ENCODE measurements at places on chromosomes 16 and 17. TPM values are rescaled to one million over a fixed set of nuclear protein-coding genes. Genes with fewer than 3 reads are reported as not detected.

Gene TPSAB1
- total RNA-seq = not detected

DNA sequence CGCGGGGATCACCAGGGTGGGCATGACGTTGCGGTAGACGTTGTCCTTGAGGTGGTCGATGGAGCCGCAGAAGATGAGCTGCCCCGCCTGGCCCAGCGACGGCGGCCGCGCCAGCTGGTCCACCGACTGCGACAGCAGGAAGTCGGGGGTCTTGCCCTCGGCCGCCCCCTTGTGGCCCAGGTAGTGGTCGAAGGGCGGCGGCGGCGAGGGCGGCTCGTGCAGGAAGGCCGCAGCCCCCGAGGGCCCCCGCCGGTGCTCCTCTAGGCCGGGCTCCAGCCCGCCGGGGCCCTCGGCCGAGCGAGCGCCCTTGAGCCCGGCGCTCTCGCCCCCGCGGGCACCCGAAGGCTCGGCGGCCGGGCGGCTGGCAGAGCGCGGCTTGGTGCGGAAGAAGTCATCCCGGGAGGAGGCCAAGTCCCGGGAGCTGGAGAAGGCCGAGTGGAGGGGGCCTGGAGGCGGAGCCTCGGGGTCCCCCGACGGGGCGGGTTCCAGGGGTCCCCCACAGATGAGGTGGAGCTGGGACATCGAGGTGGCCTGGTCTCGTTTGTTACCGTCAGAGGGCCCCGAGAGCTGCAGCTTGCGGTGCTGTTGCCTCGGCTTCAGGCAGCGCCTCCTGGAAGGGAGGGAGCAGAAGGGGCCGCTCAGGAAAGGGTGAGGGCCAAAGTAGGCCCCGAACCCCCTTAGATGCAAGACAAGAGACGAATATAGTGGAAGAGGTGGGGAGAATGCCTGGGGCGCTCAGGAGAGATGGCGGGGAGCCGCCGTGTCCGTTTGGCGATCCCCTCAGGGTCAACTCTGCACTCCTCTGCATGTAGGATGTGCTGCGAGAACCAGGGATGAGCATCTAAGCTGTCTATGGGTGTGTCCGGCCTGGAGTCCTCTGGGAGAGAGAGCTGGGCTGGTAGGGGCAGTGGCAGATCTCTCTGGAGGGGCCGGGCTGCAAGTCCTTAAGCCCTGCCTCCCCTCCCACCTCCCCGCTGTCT, 8.8 kb downstream of the FAM171A2 start:
- no peak for DNase-seq

DNA sequence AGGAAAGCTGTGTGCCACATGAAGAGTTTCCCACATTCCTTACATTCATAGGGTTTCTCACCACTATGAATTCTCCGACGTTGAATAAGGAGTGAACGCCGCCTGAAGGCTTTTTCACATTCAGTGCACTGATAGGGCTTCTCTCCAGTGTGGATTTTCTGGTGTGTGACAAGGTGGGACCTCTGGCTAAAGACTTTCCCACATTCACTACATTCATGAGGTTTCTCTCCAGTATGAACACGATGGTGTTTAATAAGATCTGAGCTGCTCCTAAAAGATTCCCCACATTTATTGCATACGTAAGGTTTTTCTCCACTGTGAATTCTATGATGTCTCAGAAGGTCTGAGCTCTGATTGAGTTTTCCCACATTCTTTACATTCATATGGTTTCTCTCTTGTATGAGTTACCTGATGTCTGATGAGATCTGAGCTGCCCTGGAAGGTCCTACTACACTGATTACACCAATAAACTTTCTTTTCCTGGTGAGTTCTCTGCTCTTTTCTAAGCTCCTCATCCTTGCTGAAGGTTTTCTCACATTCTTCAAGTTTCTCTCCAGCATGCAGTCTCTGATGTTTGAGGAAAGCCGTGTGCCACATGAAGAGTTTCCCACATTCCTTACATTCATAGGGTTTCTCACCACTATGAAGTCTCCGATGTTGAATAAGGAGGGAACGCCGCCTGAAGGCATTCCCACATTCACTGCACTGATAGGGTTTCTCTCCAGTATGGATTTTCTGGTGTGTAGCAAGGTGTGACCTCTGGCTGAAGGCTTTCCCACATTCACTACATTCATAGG, 10.0 kb downstream of the ZNF594 start:
- no peak for DNase-seq

DNA sequence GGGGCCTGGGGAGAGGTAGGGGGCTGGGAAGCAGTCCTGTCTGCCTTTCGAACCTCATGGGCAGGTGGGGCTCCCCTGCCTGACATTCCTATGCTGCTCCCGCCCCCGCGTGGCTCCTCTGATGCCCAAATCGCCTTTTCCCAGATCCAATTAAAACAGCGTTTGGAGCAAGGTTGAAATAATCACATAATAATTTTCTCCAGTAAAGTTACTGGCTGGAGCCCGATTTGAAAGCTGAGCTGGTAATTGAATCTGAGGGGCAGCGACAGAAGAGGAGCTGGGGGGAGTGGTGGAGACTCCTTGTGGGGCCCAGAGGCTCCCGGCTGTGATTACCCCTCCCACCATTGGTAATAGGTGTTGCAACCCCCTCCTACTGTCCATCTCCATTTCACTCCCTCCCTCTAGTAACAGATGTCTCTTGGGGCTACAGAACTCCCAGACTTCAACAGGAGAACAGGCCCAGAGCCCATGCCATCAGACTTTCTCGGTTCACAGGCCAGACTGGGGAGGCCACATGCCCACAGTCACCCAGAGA, 38.9 kb upstream of the C1QL1 start:
- DNase-seq = no peak

DNA sequence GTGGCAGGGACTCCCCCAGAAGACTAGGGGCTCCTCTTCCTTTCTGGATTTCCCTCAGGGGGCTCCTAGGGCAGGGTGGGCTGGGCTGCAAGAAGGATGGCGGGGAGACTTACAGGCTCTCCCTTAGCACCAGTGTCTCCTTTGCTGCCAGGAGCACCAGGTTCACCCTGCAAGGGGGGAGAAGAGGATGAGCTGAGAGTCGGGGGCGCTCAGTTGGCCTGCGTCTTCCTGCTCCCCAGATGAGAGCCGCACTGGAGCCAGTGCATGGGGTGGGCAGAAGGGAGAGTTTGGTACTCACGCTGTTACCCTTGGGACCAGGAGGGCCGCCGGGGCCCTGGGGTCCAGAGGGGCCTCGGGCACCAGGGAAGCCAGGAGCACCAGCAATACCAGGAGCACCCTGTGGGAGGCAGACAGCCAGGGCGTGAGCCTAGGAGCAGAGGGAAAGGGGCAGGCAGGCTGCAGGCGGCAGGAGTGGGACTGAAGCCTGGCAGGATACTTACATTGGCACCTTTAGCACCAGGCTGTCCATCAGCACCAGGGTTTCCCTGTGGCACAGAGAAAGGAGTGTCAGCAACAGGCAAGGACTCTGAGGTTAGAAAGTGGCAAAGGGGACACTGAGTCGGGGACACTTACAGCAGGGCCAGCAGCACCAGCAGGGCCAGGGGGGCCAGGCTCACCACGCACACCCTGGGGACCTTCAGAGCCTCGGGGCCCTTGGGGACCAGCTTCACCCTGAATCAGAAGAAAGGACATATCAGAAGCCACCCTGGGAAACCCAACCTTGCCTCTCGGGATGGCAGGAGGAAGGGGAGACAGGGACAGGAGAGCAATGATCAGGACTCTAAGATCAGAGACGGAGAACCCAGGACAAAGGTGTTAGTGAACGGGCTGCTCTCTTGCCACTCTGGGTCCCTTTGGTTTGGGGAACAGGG, 6.2 kb downstream of the COL1A1 start:
- DNase-seq = no peak

GRCh38 chr17:12459736-12460135, 206.0 kb upstream of the MYOCD start:
- DNase-seq = no peak

DNA sequence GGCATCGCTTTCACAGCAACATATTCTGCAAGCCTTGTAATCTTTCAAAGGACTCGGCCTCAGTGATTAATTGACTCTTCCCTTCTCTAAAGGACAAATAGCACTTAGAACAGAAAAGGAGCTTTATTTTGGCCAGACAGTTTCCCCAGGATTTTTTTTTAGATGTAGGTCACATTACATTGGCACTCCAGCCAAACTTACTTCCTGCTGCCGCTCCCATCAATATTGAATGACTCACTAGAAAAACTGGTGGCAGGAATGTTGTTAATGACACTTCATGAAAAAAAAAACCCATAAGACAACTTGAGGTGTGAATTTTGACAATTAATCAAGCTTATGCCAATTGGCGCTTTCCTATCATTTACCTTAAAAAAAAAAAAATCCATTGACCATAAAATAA, 432.6 kb downstream of the TOX3 start:
- DNase-seq = peak; percentile 11

DNA sequence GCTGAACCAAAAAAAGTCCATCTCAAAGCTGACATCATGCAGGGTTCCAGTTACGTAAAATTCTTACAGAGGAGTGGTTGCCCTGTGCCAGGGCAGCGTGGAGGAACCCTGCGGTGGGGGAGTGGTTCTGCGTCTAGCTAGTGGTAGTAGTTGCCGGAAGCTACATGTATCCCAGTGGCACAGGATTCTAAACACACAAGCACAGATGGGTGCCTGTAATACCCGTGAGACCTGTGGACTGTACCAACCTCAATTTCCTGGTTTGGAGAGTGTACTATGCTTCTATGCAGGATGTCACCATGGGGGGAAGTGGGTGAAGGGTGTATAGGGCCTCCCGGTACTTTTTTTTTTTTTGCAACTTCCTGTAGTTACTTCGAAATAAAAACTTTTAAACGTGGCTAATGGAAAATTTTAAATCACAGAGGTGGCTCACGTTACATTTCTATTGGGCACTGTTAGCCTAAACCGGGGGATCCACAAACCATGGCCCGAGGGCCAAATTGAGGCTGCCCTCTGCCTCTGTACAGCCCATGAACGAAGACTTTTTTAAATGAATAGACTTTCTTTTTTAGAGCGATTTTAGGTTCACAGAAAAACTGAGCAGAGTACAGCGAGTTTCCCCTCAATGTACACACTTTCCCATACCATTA, 38.5 kb downstream of the TBC1D16 start:
- DNase-seq = no peak
